Endothelial cell (in vitro differentiated cells): ENCODE measurements at places on chromosomes 1 and 21.

DNA sequence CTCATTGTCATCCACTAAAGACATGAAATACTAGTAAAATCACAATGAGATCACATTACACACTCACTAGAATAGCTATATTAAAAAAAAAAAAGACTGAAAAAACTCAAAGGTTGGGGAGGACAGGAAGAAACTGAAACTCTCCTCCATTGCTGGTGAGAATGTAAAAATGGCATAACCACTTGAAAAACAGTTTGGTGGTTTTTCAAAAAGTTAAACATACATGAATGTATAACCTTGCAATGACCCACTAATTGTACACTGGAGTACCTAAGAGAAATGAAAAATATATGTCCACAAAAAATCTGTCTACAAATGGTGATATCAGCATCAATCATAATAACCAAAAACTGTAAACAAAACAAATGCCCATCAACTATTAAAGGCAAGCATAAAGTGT, 44.0 kb downstream of the NRIP1 start:
- no peak for DNase-seq

- DNase-seq: no peak
Observed at GRCh38 chr21:42063571-42064521, 7.3 kb upstream of the UMODL1 start.

GRCh38 chr1:228050571-228051231, 31.8 kb upstream of the ARF1 start:
- DNase-seq: no peak

GRCh38 chr1:211910113-211910884, 79.7 kb upstream of the LPGAT1 start:
- DNase-seq: no peak

DNA sequence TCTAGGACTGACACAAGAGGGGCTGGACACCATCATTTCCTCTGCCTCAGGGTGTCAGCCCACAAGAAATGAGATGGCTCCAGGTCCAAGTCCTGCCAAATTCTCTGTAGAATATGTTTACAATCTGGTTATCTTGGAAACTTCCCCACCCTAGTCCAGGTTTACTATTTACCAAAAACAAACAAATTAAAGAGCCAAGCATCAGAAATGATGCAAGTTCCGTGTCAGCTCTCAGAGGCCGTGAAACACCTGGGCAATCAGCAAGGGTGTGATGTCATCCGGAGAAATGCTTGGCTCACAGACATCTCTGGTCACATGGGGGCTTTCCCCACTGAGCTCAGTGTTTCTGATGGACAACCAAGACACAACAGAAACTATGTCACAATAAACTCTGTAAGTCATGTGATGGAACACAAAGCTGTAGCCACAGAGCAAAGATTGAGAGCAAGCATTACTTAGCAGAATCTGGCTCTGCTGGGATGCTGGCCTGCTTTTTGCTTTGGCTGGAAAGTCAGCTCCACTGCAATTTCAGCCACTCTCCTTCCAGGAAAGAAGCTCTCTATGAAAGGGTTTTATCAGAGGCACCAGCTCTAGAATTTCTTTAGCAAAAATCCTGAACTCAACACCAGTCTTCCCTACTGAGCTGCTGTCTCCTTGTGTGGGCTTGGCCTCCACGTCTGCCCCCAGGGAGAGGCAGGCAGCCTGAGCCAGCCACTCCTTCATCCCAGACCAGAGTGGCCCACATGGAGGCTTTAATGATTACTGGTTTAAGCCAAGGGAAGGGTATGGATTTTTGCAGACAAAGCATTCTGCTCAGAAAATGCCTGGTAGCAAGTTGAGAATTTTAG, 55.9 kb downstream of the NENF start:
- no peak for DNase-seq
